KBM-7 (cell line): ENCODE measurements at places on chromosomes 13 and 19.

GRCh38 chr13:44976196-44976595 lies 13.1 kb downstream of the NUFIP1 start:
- no peak for DNase-seq

DNA sequence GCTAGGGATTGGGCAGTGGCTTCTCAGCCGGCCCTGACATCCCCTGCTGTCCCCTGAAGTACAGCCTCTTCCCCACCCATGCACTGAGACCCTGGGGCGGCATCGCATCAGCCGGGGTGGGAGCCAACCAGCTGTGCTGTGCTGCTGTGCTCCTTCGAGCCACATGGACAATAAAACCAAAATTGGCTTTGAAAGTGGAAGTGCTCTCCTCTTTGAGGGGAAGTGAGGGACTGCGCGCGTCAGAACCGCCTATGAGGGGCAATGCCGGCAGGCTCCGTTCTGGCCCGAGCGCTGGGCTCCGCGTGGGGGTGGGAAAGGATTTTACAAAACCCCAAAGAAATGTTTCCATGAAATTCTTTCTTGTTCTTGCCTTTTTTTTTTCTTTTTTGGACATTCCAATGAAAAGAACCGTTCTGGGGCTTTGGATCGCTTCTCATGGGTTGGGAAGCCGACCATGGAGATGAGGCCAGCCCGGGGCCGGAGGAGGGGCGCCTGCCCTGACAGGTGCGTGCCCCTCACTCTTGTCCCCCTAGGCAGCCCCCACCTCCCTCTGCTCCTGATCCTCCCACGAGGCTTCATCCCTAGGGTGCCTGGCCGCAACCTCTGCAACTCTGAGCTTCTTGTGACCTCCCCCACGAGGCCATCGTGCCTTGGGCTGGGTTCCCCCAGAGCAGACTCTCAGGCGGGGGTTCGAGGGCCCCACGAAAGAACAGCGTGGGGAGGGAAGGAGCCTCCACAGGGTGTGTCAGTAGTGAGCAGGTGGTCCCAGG lies 22.6 kb downstream of the KLHL26 start:
- peak; percentile 58 for DNase-seq

DNA sequence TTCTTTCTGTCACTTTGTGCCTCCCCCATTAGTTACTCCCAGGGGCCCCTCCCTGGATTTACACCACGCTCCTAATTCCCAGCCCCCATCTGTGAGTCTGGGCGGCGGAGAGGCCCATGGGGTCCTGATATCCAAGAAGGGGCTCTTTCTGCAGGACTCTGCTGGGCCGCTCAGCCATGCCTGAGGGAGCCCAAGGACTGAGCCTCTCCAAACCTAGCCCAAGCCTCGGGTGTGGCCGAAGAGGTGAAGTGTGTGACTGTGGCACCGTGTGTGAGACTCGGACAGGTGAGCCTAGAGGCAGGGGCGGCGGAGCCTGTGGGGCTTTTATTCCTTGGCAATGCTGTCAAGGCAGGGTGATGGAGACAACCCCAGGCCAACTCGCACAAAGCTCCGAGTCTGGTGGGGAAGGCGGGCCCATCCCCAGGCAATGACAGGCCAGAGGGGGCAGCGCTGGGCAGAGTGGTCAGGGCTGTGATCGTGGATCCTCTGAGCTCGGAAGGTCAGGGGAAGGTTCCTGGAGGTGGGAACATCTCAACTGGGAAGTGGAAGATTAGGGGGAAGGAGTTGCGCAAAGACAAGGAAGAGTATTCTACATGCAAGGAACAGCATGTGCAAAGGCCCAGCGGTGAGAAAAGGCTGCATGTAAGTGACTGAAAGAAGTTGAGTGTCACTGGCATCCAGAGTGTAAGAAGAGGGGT lies 1.6 kb downstream of the PLEKHG2 start:
- peak; percentile 19 for DNase-seq

- DNase-seq, result peak; percentile 34
Measured at GRCh38 chr13:98632961-98633360, 56.1 kb upstream of the STK24 start.

DNA sequence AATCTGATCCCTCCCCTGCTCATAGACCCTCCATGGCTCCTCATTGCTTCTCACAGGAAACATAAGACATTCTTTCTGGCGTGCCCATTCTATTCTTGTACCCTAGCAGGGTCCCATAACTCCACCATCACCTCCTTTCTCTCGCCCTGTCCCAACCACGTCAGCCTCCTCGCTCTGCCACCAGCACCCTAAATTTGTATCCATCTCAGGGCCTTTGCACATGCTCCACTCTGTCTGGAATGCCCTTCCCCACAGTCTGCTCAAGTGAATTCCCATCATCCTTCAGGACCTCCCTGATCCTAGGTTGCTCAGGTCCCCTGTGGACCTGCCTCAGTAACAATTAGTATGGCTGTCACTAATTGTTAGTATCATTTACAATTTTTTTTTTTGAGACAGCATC lies 10.5 kb downstream of the B3GNT3 start:
- no peak for DNase-seq

DNA sequence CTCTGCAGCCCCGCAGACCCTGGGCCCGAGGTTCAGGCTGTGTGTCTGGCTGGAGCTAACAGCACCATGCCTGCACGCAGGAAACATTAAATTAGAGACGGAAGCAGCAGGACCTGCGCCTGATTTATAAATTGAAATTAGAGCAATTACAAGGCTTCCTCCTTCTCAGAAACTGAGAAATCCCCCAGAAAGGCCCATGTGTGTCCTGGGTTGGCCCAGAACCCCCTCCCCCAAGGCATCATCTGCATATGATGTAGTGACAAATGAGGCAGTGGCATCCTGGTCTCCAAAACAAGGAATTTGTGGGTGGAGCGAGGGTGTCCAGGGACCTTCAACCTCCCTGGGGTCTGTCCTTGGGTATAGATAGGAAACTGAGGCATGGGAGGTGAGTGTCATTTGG lies 27.2 kb upstream of the SEMA6B start:
- no peak for DNase-seq

DNA sequence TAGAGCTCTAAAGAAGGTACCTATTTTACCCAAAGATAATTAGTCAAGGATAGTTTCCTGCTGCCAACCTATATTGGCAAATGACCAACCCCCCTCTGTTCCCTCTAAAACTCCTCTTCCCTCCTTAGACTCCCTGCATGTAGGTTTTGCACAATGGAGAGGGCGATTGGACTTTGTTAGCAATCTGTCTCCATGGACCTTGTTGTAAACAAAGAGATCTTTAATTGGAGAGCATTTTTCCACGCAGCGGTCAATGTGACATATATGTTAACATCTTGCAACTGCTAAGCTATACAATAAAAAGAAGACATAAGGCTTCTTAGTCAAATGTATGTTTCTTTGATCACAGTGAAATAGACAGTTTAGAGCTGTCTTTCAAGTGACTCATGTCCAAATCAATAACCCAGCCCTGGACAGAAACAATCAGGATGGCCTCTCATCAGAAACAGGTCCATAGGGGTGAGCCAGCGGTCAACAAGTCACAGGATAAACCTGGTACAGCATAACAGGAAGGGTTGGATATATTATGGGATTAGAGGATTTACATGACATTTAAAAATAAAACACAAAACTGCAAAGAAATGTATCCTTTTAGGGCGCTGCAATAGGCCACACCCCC lies 69.7 kb upstream of the UBL3 start:
- DNase-seq, result no peak

DNA sequence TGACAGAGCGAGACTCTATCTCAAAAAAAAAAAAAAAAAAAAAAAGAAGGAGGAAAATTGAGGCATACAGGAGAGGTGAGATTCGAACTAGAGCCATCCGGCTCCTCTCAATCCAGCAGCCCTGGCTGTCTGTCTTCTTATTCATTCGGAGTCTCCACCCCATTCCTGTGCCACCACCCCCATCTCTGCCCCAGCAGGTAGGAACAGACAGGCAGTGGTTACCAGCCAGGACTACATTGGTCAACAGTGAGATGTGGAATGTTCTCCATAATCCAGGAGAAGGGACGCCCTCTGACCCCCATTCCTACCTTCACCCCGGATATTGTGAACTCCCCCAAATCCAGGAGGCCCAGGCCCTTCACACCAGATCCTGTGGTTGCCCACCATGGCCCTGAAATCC lies 6.6 kb upstream of the S1PR2 start:
- no peak for DNase-seq

DNA sequence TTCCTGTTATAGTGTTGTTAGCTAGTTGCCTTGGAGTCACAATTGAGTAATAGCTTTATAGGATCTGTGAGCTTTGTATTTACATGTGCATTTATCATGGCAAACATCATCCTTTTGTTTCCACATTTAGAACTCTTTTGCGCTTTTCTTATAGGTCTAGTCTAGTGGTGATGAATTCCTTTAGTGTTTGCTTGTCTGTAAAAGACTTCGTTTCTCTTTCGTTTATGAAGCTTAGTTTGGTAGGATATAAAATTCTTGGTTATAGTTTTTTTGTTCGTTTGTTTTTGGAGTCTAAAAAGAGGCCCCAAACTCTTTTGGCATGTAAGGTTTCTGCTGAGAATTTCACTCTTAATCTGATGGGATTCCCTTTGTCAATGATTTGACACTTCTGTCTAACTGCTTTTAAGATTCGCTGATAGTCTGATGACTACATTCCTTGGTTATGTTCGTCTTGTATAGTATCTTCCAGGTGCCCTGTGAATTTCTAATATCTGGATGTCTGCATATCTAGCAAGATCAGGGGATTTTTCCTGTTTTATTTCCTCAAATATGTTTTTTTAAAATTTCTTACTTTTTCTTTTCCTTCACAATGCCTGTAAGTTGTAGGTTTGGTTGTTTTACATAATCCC lies 20.2 kb downstream of the DNAJC3 start:
- DNase-seq, result no peak

DNA sequence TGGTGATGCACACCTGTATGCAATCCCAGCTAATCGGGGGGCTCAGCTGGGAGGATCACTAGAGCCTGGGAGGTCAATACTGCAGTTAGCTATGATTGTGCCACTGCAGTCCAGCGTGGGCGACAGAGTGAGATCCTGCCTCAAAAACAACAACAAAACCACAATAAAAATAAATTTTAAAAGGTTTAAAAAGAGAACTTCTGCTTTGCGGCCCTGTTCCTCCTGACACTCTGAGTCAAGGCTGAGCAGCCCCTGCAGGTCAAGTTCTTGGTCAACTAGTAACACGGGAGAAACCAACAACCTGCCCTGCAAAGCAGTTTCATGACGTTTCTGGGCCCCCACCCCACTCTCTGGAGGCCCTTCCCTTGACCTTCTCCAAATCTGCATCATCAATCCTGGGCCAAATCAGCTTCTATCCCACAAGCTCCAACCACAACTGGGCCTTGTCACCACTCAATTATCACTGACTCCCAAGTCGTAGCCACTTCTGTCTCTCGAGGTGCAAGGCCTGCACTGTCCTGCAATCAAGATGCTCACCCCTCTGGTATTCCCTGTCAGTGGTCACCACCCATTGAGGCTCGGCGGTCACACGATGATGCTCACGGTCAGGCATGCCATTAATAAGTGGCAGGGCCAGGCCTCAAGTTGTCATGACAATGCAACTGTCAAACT lies 7.5 kb downstream of the ELAVL1 start:
- DNase-seq, result peak; percentile 15

GRCh38 chr13:70623239-70623638 lies 515.0 kb upstream of the KLHL1 start:
- DNase-seq, result peak; percentile 11

DNA sequence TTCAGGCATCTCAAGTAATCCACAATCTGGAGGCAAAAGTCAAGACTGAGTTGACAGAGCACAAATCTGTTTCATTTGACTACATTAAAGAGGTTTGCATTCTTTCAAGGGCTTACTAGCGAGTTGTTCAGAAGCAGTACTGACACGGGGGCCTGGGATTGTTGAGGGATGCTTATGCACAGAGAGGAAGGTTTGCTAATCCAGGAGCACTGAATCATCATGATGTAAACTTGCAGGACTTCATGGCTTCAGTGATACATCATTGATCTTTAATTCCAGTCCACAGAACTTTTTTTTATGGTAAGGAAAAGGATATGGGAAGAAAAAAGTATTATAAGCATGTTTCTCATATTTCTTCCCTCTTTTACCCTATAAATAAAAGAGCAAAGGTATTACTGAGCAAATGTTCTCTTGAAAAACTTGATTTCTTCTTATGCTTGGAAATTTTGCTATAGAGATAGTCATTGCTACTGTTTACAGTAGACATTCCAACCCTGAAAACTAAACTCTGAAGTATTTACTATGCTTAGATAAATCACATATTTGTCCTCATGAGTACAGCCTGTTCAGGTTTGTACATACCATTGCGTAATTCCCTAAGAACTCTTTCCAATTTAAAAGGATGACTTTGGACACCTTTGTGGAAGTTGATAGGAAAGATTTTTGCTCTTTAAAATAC lies 65.8 kb upstream of the KPNA3 start:
- no peak for DNase-seq

GRCh38 chr13:45385907-45386553 lies 32.1 kb downstream of the SLC25A30 start:
- DNase-seq, result no peak

GRCh38 chr19:45136507-45137178 lies 24.1 kb downstream of the NKPD1 start:
- DNase-seq, result peak; percentile 56

GRCh38 chr19:13762635-13763235 lies 1.6 kb upstream of the MRI1 start:
- no peak for DNase-seq

GRCh38 chr13:64446372-64446771 lies 2783.8 kb downstream of the PCDH9 start:
- peak; percentile 9 for DNase-seq

DNA sequence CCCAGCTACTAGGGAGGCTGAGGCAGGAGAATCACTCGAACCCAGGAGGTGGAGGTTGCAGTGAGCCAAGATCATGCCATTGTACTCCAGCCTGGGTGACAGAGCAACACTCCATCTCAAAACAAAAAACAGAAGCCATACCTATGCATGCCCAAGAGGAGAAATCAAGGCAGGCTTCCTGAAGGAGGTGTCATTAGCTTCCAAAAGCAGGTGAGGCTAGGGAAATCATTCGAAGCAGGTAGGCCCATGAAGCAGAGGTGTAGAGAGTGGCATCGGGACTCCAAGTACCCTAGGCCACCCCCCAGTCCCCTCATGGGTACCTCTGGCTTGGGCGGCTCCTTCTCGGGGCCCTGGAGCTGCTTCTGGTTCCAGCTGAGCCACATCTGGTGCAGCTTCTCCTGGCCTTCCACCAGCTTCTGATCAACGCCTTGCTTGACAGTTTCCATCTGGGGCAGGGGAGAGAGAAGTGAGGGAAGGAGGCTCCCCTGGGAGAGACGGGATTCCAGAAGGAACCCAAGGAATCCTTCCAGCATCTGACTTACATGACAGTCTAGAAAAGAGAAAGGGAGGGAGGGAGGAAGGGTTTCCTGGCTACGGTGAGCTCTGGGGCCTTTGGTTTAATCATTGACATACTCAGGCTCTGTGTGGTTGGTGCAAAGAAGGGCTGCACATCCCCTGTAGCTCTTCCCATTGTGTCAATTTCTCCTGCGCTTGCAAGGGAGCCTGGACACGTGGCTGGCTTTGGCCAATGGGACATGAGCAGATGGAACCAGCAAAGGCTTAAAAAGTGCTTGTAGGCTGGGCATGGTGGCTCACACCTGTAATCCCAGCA lies 13.1 kb upstream of the TICAM1 start:
- DNase-seq, result no peak

- no peak for DNase-seq
Measured at GRCh38 chr13:52686376-52686775, 33.7 kb downstream of the SUGT1 start.

- DNase-seq, result peak; percentile 24
Measured at GRCh38 chr19:56748378-56748777, 76.8 kb upstream of the ZNF835 start.
